ENCODE measurements at places on chromosomes 3 and 15.

DNA sequence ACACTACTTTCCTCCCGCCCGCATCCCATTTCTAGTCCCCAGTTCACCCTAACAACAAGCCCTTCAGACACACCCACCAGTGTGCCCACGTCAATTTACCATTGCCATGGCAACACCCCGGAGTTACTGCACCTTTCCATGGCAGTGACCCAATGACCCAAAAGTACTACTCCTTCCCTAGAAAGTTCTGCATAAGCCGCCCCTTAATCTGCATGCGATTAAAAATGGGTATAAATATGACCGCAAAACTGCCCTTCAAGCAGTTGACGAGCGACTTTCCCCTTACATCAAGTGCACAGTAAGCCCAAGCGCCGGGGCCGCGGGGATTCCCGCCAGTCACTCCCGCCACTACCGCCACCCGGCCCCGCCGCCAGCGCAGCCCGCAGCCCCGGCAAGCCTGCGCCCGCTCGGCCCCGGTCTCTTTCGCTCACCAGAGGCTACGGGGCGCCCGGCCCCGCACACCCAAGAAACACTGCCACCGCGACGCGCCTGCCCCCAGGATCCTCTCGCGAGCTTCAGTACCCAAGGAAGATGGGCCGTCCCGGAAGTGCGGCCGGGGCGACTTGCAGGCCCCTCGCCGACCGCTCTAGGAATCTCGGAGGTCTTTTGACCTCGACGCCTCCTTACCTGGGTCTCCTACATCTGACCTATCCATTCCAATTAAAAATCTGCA is 27.2 kb upstream of the ZNF502 start:
- DNase-seq: peak; percentile 84

DNA sequence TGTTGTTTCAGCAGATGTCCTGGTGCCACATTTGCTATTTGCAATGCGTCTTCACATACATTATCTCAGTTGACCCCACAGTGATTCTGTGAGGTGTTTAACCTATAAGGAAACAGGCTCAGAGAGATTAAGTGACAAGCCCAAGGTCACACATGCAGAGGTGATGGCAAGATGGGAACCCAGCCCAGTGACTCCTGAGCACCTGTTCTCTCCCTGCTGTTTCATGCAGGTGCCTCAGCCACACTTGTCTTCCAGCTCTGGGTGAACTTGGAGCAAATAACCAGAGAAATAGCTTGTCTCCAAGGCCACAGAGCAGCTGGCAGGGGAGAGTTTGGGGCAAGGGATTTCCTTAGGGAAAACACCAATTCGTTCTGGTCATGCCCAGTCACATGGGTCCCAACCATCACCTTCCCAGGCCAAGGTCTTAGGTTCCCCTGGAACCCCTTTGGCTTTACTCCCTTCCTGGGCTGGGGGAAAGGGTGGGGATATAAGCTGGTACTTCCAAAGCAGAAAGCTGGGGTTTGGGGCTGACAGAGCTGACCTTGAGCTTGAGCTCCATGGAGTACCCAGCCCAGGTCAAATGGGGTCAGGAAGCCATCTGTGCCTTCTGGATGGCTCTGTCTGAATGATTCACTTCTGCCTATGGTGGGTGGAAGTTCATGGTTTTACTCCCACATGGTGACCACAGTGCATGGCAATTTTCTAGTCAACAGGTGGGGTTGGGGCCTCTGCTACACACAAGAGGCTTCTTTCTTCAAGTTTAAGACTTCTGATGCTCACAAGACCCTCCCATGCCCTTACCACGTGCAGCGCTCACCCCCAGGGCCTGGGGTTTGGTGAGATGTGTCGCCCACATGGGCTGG is 22.4 kb downstream of the LIPC start:
- DNase-seq: no peak

- DNase-seq: no peak
These were observed 7.9 kb upstream of the ATP2B2 start for GRCh38 chr3:10513306-10513705.

DNA sequence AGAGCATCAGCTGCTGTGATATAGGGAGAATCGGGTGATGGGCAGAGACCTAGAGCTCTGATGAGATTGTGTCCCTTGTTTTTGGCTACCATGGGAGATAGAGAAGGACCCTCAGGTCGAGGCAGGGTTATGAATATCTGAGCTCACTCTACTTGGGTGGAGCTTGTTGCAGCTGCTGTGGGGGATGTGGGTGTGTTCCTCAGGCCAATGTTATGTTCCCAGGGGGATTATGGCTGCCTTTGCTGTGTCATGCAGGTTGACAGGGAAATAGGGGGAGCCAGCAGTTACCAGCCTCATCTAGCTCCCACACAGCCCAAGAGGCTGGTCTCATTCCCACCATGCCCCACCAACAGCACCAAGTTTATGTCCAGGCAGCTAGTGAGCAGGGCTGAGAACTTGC is 131.5 kb downstream of the TRIM42 start:
- DNase-seq: no peak

GRCh38 chr15:42955518-42955917 is 34.9 kb upstream of the TTBK2 start:
- DNase-seq: no peak

- DNase-seq: no peak
These were observed 22.8 kb upstream of the P2RY1 start for GRCh38 chr3:152811974-152812760.

DNA sequence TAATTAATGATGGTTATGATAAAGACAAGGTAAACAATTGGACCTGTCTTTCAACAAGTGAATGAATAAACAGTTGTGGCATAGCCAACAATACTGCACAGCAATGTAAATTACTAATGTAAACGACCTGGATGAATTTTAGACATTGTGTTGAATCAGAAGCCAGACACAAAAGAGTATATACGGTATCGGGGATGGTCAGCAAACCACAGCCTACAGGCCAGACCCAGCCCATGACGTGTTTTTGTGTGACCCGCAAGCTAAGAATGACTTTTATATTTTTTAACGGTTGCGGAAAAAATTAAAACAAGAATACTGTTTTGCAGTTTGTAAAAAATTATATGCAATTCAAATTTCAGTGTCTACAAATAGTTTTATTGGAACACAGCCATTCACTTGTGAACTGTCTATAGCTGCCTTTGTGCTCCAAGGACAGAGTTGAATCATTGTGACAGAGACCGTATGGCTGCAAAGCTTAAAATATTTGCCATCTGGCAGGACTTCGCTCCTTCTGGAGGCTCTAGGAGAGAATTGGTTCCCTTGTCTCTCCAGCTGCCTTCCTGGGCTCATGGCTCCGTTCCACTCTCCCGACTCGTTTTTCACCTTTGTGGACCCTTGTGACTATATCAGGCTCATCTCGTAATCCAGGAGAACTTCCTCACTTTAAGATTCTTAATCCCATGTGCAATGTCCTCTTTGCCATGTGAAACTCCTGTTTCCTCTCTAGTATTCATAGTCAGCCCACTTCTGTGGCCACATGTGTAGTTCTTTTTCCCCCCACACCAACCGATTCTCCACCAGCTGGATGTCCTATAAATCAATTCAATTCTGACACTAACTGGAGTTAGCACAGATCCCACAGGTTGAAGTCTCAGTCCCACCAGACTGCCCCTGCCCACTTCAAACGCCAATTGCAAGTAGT is 72.7 kb downstream of the CMTM8 start:
- no peak for DNase-seq

- DNase-seq: no peak
These were observed 12.9 kb upstream of the APEH start for GRCh38 chr3:49661281-49661680.

DNA sequence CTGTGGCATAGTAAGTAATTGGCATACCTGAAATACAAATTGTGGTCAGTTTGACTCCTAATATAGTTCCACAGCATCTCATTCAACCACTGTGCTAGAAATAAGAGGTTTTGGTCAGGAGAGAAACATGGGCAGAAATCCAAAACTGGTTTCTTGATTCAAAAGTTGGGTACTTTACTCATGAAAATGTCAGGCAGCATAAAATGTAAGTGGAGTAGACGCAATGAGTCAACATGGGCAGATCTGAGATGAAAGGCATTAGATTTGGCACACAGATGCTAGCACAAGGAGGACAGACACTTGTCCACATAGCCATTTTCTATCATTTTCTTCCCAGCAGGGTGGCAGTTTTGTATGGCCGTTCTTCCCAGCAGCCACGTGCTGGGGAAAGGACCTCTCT is 255.8 kb upstream of the CDIN1 start:
- no peak for DNase-seq

DNA sequence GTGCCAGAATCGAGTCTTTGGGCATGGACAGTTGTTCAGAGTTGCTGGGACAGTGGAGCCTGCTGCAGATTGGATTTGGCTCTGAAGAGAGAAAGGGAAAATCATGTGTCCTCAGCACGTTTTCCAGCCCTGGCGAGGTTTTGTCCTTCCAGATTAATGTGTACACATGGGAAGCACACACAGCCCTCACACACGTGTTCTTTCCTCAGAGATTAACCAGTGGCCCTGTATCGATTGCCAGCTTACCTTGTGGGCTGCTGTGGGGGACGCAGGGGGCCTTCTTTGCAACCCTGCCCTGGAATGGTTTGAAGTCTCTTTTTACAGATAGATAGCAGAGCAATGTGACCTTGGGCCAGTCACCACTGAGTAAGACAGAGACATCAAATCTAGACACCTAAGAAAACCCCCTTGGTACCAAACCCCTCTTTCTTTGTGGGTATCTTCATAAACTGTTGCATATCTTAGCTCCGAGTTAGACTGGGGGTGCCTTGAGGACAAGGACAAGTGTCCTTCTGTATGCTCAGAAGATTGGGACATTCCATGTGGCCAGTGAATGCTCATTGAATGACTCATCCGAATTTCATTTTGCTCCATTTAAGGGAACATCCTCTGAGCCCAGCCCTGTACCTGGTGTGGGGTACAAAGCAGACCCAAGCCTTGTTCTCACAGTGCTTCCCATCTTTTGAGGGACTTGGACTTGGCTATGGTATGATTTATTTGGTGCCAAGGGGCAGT is 48.0 kb downstream of the SMAD6 start:
- no peak for DNase-seq

DNA sequence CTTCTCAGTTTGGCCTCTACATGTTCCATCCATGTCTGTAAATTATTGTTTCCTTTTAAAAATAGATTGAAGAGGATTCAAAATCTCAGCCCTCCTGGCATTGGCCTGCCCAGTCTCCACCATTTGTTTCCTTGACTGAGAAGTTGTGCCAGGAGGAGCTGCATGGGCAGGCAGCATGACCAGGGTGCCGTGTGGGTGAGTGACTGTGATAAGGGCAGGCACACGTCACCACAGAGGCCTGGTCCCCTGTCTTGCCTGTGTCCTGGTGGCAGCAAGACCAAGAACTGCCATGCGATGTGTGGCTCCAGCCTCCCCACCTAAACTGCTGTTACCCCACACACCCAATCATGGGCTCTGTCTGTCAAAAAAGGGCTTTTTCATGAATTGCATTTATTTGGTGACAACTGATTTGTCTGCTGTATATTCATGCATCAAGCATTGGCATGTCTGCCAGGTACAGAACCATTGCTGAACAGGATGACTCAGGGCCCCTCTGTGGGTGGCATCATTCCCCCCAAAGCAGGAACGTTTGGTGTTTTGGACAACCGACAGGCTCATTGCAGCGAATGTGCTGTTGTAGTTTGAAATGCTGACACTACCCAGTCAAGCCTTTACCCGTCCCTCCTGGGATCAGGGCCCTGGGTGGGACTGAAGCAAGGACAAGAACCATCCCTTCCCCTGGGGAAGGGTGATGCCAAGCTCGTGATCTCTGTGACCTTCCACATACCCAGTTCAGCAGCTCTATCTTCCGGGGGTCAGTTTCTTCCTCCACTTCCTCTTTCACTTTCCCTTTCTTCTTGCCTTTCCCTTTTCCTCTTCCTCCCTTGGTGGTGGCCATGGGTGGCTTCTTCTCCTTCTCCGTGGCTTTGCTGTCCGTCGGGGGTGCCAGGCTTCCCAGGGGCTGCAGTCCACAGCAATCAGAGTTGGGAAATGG is 51.6 kb downstream of the TRPM1 start:
- DNase-seq: no peak
